NCI-H510A treated with DMSO at 0.1 percent for 48 hours (cell line): ENCODE measurements at places on chromosomes 1 and 21.

DNA sequence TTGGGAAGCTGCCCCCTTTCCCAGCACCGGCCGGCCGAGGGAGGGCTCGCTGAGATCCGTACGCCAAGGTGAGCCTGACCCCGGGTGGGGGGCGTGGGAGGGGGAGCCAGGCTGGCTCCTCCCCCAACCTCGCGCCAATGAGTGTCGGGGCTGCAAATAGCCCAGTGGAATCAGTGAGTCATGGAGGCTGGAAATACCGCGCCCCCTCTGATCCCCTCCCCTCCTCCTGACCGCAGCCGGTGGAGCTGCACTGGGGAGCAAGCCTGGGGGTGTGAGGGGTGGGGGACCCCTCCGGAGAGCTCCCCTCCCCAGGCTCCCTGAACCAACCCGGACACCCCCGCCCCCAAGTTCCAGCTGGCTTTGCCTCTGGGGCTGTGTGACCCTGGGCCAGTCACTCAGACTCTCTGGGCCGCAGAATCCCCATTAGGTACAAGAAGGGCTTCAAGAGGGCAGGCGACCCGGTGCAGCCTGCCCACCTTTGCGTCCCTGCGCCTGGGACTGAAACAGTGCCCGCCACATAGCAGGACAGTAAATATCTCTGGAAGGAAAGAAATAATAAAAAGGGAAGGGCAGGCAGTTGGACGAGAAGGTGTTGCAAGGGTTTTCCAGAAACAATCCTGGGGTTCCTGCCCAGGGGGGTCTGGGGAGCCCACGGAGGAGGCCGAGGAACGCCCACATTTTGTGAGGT, 4.5 kb downstream of the HSPB7 start:
- no peak for DNase-seq

- DNase-seq = no peak
These were observed 76.0 kb upstream of the DPYD start for GRCh38 chr1:97996880-97997279.

GRCh38 chr1:93528412-93528811, 80.5 kb downstream of the FNBP1L start:
- DNase-seq = no peak

DNA sequence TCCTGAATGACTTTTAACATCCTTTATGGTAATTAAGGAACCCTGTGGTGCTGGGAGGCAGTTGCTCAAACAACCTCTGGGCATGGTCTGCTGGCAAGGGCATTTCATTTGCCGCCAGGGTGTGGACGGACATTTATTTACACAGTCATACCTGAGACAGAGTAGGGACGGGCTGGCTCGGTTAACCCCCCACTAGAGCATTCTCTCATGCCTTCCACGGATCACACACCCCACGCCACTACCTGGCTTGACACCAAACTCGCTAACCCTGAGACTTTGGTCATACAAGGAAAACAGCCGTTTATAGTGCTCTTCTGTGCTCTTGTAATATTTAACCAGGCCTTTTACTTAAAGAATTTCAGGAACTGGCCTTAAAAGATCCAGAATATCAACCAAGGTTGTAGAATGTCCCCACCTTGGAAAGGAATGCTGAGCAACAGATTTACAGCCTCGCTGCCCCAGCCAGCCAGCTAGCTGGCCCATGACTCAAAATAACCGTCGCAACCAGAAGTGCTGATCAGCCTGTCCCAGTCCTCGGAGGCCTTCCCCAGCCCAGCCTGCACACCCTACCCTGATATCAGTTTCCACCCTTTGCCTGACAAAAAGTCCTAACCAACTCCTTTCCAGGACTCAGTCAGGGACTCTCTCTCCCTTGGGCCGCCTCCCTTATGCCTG, 6.5 kb upstream of the PDXK start:
- DNase-seq = peak; percentile 58

DNA sequence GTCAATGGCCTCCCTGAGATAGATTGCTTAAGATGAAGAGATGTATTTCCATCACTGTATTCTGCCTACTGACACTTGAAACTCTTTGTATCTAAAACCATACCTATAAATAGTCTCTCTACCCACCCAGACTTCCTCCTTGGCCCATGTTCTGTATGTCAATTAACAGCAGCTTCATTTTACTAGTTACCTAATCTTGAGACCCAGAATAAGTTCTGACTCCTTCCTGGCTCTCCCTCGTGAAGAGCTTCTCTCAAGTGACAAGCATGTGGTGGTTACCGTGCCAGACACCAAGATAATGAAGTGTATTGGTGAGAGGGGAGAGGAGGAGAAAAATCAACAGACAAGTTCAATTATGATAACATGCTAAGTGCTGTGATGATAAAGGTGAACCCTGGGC, 128.8 kb upstream of the RAVER2 start:
- no peak for DNase-seq

DNA sequence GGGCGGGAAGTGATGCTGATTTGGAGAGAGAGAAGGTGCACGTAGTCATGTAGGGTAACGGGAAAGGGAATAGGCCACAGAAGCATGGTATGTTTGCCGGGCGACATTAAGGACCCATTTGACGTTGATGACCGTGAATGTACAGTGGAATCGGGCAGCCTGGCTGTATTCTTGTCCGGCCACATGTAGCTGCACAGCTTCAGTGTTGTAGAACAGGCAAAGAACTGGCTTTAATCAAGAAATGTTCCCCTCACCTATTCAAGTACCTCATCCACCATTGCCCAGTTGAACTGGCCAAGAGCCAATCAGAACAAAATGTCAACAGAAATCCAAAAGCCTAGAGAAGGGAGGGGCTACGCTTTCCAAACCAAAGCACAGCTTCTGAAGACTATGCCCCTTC, 104.8 kb downstream of the DHRS3 start:
- no peak for DNase-seq

DNA sequence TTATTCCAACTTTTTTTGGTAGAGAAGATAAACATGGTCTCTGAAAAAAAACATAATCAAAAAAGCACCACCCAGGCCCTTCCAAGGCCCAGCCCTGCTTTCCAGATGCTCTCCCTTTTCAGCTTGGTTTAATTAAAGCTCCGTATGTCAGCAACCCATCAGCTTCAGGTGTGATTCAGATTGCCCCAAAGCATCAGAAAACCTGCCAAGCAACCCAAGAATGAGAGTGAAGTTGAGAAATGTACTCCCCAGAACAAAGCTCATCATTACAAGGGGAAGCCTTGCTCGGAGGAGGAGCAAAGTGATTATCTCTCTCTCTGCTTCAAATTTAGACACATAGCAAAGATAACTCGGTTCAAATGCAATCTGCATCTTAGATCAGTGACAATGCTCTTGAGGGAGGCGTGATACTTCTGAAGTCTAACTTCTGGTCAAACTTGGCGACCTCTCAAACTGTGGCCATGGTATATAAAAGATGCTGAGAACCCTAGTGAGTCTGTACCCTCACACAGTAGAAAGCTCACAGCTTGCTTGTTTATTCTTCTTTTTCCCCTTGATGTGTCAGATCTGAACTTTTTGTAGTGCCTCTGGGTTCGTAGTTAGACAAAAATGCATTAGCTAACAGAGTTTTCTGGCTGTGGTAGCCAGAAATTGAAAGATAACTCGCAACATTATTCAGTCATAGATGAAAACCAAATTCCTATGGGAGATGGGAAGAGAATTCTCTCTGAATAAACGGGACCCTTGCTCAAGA, 63.3 kb upstream of the ZC3H11B start:
- DNase-seq = no peak

DNA sequence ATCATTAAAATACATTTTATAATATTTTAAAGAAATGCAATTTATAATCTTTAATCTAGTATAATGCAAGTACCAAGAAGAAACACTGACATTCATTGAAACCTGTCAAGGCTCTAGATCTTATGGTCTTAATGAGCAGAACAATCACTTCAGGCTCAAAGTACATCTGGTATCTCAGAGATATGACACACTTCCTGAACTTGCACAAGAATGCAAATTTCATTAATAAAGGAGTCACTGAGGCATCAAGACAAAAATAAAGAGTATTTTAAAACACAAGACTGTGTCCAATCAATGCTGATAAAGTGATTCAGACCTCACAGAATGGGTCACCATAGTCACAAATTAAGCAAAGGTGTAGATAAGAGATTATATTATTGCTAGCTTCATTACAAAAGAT, 178.1 kb downstream of the AK5 start:
- DNase-seq = no peak

DNA sequence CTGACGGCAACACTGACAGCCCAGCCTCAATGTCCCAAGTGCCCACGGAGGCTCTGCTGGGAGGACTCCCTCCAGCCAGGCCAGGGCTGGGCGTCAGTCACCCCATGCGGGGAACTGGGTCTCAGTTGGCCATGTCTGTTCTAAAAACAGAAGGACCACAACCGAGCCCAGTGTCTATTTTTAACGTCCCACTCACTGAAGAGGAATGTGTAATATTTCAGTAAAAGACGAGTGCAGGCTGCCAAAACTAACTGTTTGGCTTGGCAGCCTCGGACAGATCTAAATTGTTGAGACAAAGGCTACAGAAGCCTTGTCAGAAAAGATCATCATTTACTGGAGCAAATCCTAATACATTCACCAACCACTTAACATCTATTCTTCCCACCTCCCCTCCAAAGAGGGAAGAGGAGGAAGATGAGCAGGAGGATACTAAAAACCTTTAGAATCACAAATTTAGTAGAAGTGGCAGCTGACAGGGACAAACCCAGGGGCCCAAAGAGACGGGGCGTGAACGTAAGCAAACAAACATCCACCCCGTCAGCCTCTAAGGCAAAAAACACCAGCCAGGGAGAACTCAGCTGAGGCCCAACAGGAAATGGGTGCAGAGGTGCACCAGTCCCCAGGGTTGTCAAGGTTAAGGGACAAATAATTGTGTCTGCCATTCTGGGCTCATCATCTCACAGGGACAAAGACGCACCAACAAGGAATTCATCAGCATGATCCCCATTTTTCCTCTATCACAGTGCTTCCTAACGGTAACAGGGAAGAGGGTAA, 18.7 kb downstream of the C1orf198 start:
- no peak for DNase-seq

- DNase-seq = no peak
These were observed 5.3 kb downstream of the MRPS15 start for GRCh38 chr1:36458910-36459309.

GRCh38 chr1:192610112-192610889, 25.6 kb upstream of the RGS13 start:
- peak; percentile 10 for DNase-seq

DNA sequence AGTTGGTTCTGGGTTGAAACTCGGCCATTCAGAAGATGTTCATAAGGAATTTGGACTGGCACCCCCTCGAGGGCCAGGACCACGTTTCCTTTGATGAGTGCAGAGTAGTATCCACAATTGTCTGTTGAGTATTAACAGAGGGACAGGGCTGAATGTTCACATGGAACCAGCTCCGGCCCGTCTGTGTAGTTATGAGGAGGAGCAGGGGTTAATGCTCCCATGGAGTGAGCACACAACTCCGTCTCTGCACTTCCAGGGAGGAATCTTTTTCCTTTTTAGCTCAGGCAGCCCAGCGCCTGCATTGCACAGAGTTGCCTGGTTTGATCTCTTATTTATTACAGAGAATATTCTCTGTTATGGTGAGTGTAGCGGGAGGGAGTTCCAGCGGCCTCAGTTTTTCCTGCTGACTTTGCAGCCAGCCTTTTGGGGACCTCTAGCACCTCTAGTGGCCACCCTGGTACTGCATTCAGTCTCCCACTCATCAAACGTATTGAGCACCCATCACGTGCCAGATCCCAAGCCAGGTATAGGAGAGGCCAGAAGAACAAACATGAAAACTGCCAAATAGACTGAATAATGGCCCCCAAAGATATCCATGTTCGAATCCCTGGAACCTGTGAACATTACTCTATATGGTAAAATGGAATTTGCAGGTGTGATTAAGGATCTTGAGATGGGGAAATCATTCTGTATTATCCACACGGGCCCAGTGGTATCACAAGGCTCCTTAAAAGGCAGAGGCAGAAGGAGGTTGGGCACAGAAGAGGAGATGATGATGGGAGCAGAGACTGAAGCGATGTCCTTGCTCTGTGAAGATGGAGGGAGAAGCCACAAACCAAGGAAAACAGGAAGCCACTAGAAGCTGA, 167.7 kb upstream of the CSF3R start:
- peak; percentile 91 for DNase-seq

GRCh38 chr1:174795806-174796205, 203.9 kb upstream of the CACYBP start:
- DNase-seq = no peak

DNA sequence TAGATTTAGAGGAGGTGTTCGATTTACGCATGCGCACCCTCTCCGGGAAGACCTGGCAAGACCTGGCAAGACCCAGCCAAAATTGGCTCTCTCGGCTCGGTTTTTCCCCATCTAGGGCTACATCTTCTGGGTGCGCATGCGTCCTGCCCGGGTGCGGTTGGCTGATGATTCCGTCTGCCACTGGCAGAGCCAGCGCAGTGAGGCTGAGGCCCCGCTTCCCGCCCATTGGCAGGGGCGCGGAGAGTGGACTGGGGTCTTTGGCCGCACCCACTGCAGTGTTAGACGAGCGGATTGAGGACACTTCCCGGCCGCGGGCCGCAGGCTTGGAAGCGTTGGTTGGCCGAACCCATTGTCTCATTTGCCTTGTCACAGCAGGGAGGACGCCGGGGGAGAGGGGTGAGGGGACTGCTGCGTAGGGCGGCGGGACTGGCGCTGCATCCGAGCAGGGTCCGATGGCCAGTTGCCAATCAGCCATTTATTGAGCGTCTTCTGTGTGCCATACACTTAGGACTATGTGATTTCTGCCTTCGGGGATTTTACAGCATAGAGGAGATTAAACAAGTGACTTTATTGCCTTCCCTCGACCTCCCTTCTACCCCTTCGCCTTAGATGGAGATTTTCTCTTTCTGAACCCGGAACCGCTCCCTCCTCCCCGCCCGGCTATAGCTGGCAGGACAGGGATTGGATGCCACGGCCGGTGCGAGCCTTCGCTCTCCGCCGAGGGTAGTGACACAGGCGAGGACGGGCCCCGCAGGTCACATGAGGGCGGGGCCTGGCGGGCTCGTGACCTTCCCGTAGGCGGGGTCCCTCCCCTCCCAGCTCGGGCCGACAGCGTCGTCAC, 43.7 kb downstream of the MEF2D start:
- peak; percentile 99 for DNase-seq
